ENCODE measurements at places on chromosomes 6 and 20.

GRCh38 chr20:53227523-53227922, 255.4 kb downstream of the TSHZ2 start:
- DNase-seq, result no peak

DNA sequence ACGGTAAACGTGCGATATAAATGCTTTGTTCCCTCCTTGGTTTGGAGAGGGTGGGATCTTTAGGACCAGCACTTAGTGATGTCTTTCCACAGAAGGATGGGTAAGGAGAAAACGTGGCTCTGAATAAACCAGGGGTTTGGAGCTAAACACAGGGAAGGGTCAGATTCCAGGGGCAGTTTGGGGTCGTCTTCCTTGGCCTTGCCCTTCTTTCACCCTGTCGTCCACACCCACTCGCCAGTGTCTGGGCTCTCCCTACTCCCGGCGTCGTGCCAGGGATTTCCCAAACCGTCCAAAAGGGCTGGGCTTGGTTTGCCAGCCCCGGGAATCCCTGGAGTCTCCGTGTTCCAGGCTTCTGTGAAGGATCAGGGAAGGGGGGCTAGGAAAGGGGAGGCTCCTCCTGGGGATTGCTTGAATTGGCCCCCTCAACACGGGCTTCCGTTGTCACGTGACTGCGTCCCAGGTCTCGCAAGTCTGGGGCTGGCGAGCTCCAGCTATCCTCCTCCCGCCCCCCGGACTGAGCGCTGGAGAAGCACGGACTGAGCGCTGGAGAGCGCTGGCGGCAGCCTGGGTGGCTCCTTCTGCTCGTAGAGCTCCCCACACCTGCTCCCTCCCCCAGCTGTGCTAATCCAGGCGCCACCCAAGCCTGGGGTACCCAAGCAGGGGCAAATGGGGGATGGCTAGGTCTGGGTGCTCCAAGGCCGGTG, 9.4 kb upstream of the ARMC12 start:
- DNase-seq, result peak; percentile 94

- DNase-seq, result no peak
Observed at GRCh38 chr20:62812181-62812906, 4.5 kb upstream of the COL9A3 start.

DNA sequence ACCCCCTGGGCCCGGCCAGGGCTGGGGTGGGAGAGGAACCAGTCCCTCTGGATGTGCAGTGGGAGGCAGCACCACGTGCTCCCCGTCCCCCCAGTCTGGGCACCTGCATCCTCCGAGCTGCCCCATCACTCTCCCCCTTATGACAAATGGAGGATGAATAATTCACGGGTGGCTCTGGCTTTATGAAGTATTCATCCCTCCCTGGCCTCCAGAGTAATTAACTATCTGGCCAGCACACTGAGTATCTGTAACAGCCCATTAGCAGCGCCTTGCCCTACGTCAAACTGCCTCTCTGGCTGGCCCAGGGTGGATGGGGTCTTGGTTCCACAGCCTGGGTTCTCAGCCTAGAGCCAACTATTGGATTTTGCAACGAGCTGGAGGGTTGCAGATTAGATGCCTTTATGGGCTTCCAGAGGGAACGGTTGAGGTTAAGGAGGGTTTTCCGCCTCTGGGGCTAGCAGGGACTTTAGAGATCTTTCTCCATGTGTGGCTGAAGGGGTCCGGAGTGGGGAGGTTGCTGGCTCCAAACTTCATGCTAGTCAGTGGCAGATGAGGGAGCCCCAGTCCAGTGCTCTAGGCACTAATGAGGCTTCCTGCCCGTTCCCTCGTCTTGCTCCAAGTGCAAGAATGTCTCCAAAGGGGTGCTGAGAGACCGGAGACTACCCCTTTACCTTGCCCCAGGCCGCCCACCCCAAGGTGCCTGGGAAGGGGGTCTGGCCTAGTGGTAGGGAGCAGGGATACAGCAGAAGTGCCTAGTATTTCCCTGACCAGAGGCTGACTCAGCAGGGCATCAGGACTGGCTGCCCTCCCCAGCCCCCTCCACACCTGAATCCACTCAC, 53.5 kb upstream of the MLN start:
- DNase-seq, result no peak

DNA sequence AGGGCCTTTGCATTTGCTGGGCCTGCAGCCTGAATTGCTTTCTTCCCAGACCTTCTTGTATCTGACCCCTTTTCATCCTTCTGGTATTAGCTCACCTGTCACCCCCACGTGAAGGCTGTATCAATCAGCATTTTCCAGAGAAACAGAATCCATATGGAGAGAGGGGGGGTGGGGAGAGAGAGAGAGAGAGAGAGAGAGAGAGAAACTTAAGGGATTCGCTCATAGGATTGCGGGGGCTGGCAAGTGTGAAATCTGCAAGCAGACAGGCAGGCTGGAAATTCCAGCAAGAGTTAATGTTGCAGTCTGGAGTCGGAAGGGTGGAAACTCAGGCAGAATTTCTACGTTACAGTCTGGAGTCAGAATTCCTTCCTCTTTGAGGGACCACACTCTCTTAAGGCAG, 410.7 kb upstream of the SULF2 start:
- no peak for DNase-seq

DNA sequence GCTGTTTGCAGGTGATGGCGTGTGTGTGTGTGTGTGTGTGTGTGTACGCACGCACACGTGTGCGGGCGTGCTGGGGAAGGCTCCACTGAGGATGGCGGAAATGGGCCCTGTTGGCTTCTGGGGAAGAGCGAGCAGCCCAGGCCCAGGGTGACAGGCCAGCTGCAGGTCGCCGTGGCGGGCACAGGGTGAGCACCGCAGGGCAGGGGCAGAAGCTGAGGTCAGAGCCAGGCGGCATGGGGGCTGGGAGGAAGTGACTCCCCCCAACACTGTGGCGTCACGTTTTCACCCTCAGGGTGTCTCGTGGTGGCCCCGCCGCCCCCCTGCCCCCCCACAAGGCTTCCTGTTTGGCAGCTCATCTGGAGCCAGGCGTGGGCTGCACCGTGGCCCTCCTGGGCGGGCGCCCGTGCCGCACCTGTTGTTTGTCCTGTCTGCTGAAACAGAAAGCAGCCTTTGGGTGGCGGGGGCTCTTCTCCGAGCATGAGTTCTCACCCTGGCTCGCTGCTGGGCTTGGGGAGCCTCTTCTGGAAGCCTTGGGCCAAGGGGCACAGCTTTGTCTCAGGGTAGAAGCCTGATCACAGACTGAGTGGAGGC, 7.1 kb downstream of the RBM38 start:
- DNase-seq, result peak; percentile 14

DNA sequence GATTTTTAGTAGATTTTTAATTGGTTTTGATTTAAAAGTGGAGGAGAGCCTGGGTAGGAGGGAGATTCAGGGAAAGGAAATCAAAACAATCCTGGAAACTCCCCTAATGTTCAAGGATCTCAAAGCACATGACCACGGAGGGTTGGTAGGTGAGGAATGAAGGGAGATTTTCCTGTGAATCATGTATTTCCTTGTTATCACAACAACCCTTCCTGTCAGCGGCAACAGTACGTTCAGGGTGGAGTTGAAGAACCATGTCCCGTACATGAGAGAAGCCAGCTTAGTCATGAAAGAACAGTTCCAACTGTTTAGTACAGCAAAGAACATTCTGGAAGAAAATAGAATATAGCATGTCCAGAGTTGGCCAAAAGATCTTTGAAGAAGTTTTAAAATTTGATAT, 79.4 kb upstream of the SCAF8 start:
- peak; percentile 92 for DNase-seq

GRCh38 chr6:103505155-103505518, 1354.6 kb downstream of the HACE1 start:
- DNase-seq, result no peak

DNA sequence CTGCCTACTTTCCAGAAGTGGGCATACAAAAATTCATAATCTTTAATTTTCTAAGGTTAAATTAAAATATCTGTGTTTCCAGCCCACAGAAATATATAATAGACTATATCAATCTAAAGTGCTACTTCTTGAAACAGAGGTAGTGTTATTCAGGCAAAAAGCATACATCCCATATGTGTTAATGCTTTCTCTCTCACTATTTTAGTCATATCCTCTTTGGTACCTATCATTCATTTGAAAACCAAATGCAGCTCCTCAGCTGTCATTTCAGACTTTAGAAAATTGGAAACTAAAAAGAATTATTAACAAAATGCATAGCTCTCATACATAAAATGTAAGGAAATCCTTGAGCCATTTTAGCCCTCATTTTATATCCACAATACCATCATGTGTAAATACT, 925 bp downstream of the FHL5 start:
- DNase-seq, result no peak

DNA sequence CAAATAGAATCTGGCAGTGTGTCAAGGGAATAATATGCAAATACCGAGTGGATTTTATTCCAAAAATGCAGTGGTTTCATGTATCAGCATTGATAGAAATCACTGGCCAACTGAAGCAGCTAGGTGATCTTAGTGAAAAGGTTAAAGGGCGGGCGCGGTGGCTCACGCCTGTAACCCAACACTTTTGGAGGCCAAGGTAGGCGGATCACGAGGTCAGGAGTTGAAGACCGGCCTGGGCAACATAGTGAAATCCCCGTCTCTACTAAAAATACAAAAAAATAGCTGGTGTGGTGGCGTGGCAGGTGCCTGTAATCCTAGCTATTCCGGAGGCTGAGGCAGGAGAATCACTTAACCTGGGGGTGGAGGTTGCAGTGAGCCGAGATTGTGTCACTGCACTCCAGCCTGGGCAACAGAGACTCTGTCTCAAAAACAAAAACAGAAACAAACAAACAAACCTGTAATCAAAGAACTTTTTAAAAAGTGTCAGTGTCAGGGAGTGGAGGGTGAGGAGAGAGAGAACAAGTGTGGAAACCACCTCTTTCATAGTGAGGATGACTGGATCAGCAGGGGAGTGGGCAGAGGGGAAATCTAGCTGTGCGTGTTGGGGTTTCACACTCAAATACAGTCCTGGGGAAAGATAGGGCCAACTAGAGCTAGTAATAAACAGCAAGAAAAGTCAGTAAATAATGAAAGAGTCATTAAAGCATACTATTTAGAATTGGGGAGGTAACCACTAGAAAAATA, 57.1 kb downstream of the CDS2 start:
- no peak for DNase-seq

- DNase-seq, result no peak
Observed at GRCh38 chr6:46507426-46507825, 16.2 kb upstream of the RCAN2 start.

DNA sequence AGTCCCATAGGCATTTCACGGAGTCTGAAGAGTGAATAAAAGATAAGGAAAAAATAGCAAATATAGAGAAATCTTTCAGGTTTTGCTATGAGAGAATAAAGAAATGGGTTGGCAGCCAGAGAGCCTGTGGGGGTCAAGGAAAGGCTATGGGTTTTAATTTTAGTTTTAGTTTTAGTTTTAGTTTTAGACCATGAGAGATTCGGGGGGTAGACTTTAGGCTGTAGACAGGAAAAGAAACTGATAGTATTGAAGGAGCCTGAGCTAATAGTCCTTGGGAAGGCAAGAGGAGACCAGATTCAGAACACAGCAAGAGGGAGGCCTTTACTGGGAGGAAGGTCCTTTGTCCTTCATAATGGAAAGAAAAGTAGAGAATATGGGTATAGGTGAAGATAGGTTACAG, 19.3 kb downstream of the DOP1A start:
- DNase-seq, result no peak

- no peak for DNase-seq
Observed at GRCh38 chr6:54100411-54101006, 10.7 kb upstream of the MLIP start.

DNA sequence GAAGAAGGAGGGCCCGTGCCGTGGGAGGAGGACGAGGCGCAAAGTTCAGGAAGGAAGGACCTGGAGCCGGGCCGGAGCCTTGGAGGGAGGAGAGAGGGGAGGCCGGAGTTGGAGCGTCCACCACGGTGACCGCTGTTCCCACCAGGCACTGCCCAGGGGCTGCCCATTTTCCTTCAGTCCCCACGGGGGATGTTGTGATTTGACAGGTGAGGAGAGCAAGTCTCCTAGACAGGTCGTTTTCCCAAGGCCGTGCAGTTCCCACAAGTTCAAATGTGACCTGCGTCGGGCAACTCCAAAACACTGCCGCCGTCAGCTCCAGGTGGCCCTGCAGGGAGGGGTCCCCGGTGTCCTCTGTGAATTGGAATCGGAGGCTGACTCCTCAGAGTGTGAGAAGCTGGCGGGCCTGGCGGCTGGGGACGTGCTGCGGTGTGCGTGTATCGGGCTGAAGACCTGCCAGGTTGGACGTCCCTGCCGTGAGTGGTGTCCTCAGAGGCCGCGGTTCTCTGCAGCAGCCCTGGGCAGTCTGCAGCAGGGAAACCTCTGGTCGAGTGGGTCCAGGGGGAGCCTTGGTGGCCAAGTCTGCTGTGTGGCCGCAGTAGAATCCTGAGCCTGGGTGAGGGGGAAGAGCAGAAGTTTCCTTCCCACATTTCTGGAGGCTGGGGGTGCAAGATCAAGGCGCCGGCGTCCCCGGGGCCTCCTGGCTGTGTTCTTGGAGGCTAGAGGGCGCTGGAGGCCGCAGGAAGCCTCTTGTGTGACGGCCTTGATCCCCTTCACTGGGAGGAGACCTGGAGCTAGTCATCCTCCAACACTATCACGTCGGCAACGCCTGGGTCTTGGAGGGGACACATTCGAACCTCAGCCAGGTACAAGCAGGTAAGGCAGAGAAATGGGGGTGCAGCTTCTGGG, 115.1 kb upstream of the FRMD1 start:
- no peak for DNase-seq

- no peak for DNase-seq
Observed at GRCh38 chr20:52971498-52972189, 514 bp upstream of the TSHZ2 start.

DNA sequence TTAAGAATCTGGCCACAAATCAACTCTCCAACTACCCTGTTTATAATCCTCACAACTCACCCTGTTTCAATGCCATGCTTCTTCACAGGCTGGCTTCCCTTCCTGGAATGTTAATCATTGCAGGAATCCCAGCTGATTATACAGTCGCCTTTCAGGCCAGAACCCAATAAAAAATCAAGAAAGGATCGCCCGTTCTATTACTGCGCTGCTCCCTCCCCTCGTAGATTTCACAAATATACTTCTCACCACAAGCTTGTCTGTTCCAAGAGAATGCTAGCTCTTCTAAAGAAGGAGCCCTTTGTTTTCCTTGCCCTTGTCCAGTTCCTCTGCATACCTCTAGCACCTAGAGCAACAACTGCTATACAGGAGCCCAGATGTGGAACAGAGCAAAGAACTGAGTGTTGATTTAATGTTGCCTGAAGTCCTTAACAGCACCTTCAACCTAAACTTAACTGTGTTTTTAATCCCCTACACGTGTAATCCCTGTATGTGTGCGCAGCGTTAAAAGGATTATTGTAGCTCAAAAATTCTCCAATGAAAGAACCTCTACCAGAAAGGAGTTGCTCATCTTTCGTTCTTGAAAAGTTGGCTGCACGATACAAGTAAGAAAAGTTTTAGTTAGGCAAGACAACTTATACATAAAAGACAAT, 988 bp downstream of the ECHDC1 start:
- DNase-seq, result peak; percentile 50

Data from choroid plexus epithelial cell (primary cell).